ENCODE measurements at places on chromosomes 2 and 18. TPM values are rescaled to one million over a fixed set of nuclear protein-coding genes. Genes with fewer than 3 reads are reported as not detected.
A peak's percentile ranks its signal among the peaks of the same experiment; 100 is the strongest.

GRCh38 chr2:233091595-233092375, 31.6 kb downstream of the INPP5D start:
- DNase-seq: no peak
- no peaks in the 10 kb centered on the region for H3K36me3 ChIP-seq
- H3K4me1 ChIP-seq: no peaks in the 10 kb centered on the region

- no peak overlapping the region for H3K4me3 ChIP-seq
- no peak overlapping the region for H3K27ac ChIP-seq
- H3K4me1 ChIP-seq: no peaks in the 10 kb centered on the region
- no peaks in the 10 kb centered on the region for H3K27me3 ChIP-seq
Observed at GRCh38 chr2:117523711-117524238, 290.7 kb upstream of the DDX18 start.

- H3K4me3 ChIP-seq: no peak overlapping the region
- no peak overlapping the region for H3K27ac ChIP-seq
- H3K4me1 ChIP-seq: no peaks in the 10 kb centered on the region
Observed at GRCh38 chr2:216413882-216414281, 1.6 kb downstream of the SMARCAL1 start.

- no peak overlapping the region for H3K4me3 ChIP-seq
- DNase-seq: no peak
- no peaks in the 10 kb centered on the region for H3K4me1 ChIP-seq
- H3K27me3 ChIP-seq: no peaks in the 10 kb centered on the region
Observed at GRCh38 chr2:193538061-193538460, 1343.3 kb upstream of the TMEFF2 start.

DNA sequence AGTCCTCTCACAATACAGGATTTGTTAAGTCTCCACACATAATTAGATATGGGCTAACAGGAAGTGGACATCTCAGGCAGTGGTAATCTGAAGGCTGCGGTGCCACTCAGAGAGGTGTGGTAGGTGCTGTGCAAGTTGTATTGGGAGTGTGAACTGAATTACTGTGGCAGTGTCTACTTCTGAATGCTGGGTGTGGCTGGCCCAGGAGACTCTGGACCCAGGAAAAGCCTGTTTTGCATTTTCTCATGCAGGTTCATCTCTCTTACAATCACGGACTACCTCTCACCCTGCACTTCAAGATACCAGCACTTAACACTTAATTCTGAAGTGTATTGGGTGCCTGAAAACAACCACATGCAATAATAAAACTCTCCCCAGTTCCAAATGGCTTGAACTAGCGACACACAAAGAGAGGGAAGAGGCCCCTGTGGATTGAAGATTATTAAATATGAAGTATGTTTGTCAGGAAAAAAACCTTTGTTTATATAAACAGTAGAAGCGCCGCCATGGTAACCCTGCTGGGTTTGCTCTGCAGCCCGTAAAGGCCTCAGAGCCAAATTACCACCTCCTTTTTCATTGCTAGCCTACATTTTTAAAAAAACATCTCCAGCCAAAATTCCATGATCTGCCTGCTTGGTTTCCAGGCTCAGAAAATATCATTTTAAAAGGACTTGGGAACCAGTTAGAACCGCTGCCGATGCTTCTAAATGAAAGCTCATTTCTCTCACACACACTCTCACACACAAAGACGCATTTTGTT, 77.5 kb downstream of the GFPT1 start:
- no peak overlapping the region for H3K4me3 ChIP-seq
- H3K27me3 ChIP-seq: no peaks in the 10 kb centered on the region
- H3K36me3 ChIP-seq: no peaks in the 10 kb centered on the region
- H3K27ac ChIP-seq: no peak overlapping the region

DNA sequence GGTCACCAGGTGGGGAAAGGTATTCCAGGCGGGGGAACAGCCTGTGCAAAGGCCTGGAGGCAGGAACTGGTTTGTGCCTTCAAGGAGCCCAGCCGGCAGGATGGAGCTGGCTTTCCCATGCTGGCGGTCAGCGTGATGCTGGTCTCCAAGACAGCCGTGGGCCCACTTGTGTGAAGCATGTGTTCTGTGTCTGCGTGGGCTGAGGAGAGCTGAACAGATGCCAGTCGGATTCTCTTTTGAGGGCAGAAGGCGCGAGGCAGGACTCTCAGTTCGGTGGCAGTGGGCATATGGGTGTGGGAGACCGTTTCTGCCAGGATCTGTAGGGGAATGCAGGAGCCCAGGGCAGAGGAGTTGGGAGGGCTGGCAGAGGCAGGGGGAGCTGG, 191.6 kb downstream of the TWIST2 start:
- no peaks in the 10 kb centered on the region for H3K36me3 ChIP-seq
- H3K27me3 ChIP-seq: no peaks in the 10 kb centered on the region
- no peak overlapping the region for H3K27ac ChIP-seq
- H3K4me3 ChIP-seq: no peak overlapping the region

DNA sequence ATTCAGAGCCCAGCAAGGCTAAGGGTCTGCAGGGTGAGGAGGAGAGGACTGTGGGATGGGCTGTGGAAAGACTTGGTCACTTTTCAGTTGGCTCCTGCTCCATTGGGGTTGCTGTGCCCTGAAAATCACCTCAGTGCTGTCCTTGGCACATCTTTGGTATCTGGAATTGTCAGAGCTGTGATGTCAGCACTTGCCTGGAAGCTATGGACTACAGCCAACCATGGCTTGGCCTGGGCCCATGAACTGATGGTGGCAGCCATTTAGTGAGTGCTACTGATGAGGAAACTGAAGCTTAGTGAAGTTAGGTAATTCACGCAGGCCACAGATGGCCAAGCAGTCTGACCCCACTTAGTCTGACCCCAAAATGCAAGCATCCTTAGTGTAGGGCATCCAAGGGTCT, 121.8 kb upstream of the SERPINE2 start:
- H3K4me1 ChIP-seq: no peaks in the 10 kb centered on the region
- H3K27me3 ChIP-seq: no peaks in the 10 kb centered on the region
- no peaks in the 10 kb centered on the region for H3K36me3 ChIP-seq
- DNase-seq: peak; percentile 33
- H3K27ac ChIP-seq: no peak overlapping the region

DNA sequence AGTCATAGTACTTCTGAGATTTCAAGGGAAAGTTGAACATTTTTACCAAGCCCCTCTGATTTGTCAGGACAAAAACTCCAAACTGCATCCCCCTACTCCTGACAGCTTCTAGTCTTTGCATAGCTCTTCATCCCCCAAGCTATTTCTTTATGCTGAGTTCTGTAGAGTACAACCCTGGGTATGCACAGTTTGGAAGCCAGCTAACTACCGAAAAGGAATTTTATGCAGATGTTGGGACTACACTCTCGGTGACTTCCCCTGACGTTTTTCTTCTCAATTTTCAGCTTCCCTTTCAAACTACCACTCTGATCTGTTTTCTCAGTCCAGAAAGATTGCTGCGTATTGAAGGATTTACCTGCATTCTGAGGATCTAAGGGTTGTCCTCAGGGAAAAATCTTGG, 1060.2 kb upstream of the ACVR2A start:
- H3K4me3 ChIP-seq: no peak overlapping the region
- no peak overlapping the region for H3K27ac ChIP-seq
- no peak for DNase-seq

The HAAO gene
- polyA plus RNA-seq: 3.7 TPM

The DYNAP gene
- not detected for polyA plus RNA-seq

The CCDC121 gene
- 2.2 TPM for polyA plus RNA-seq

The DOK6 gene
- 1.1 TPM for polyA plus RNA-seq

The FSHR gene
- polyA plus RNA-seq: not detected

The CTAGE1 gene
- polyA plus RNA-seq: not detected

The OTOS gene
- not detected for polyA plus RNA-seq

The TMX3 gene
- 23.9 TPM for polyA plus RNA-seq

Measured in lung (tissue), 17 donors.